NCI-H774 (cell line): ENCODE measurements at places on chromosomes 5 and 9.

DNA sequence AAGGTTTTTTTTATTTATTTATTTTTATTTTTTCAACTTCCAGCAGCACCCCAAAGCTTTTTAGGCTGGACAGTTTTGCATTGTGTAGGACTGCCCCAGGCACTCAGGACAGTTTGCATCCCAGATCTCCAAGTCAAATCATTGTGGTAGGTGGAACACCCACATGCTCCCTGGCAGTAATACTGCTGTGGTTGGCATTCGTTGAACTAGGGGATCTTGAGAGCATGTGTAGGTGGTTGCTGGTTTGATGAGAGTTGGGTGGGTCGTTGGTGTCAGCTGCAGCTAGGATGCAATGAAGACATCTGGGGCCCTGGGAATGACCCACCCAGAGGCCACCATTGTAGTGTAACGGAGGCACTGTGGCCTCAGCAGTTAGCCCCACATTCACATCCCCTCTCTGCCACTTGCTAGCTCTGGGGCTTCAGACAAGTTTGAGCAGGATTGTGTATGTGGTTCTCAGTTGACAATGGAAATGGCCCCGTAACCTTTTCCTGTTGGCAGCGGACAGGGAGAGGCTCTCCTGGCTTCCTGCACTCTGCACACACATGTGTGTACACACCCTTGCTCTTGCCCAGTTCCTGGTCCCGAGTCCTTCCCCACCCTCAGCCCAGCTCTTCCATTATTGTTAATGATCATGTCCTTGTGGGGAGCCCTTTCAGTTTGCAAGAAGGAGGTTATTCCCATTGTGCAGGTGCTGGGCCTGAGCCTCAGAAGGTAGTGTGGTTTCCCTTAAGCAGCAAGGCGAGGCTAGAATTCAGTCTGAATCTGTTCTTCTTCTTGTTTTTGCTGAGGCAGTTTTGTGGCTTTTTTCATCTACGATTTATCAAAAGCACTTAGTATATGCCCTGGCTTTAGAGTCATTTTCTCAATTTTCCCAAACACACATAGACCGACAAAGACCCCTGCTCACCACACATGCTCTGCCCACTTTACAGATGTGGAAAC lies 46.5 kb downstream of the PPARGC1B start:
- DNase-seq: no peak

DNA sequence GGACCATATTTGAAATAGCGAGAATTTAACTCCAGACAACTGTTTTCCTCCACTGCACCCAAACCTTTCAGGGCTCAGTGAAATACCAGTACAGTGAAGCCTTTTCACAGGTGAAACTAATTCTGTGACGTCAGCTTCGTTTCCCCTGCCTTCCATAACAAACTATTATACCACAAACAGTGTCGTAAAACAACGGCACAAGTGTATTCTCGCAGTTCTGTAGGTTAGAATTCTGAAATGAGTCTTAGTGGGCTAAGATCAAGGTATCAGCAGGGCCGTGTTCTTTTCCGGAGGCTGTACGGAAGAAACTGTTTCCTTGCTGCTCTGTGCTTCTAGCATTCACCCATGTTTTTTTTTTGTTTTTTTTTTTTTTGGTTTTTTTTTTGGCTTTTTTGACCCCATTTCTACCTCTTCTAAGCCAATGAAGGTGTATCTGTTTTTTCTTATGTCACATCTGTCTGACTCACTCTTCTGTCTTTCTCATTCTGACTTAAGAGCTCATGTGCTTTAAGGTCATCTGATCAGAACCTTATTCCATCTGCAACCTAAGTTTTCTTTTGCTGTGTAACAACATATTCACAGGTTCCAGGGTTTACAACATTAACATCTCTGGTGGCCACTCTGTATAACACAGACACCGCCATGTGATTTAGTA lies 20.1 kb downstream of the ISOC1 start:
- no peak for DNase-seq

DNA sequence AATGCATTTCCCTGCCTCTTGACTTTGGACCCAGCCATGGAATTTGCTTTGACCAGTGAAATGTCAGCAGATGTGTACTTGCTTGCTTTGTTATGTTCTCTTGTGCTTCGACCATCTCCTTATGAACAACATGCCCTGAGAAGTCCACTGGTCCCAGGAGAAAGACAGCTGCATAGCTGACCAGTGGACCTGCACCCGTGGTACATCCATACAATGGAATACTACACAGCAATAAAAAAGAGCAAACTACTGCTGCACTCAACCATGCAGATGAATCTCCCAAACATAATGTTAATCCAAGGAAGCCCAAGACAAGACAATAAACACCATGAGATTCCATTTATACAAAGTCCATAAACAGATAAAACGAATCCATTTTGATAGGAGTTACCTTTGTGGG lies 30.0 kb downstream of the MARCHF11 start:
- DNase-seq: no peak

- DNase-seq: no peak
These were observed 222.4 kb downstream of the DIRAS2 start for GRCh38 chr9:90420211-90420610.

- DNase-seq: no peak
These were observed 103.9 kb upstream of the NR5A1 start for GRCh38 chr9:124611106-124611505.
